ENCODE measurements at places on chromosomes 2 and 18. TPM values are rescaled to one million over a fixed set of nuclear protein-coding genes. Genes with fewer than 3 reads are reported as not detected.

Gene CREG2
- 0.36 TPM for total RNA-seq

Gene CCDC141
- 8.6 TPM for total RNA-seq

Gene PLEK
- 13.2 TPM for total RNA-seq

DNA sequence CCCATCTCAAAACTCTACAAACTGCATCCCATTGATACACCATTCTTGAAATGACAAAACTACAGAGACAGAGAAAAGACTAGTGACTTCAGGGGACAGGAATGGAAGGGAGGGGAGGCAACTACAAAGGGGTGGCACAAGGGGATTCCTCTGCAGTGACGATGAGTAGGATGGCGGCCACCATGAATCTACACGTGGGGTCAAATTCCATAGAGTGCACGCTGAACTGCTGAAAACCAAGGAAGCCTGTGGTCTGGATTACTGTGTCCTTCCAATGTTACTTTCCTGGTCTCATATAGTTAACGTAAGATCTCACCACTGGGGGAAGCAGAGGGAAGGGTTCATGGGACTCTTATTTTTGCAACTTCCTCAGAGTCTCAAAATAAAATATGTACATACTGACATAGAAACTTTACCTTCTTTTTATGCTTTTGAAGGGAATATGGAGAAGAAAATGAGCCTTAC is 23.6 kb downstream of the COX7A2L start:
- DNase-seq = no peak

Gene DCDC2C
- total RNA-seq = not detected

GRCh38 chr2:236622660-236623059 is 53.0 kb downstream of the ACKR3 start:
- DNase-seq = no peak

DNA sequence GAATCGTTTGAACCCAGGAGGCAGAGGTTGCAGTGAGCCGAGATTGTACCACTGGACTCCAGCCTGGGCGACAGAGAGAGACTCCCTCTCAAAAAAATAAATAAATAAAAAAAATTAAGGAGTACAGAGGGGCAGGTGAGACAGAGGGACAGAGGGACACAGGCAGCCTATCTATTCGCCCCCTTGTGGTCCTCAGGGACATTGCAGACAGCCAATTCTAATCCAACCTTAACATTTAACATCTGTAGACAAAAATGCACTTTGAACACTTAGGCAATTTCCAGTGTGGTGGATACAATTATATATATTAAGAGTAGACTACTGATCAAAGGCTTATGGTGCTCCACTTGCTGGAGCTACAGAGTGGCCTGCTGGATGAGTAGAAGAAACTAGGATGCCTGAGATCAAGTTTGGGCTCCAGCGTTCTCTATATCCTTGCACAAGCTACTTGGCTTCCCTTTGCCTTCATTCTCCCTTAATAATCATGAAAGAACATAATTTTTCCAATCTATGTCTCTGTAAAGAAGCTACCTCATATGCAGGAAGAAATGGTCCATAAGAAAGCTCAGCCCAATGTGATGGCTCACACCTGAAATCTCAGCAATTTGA is 8.2 kb upstream of the SMARCAL1 start:
- no peak for DNase-seq

DNA sequence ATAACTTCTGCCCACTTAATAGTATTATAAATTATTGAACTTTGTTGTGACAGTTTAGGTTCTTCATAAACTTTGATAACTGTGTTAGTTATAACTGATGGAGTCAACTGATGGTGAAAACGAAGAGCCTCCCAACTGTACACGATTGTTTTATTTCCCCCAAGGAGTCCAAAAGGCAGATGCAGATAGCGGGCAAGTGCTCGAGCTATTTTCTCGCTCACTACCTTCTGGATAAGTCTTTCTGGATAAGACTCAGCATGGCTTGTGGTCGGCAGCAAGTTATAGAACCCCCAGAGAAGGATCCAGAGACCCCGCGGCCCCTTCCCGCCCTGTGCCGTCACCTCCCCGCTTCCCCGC is 517 bp downstream of the GCFC2 start:
- DNase-seq = no peak

GRCh38 chr18:76979906-76980305 is 152.7 kb downstream of the MBP start:
- DNase-seq = no peak

- no peak for DNase-seq
Measured at GRCh38 chr2:16394072-16394985, 271.3 kb downstream of the CYRIA start.

- DNase-seq = no peak
Measured at GRCh38 chr2:156023229-156023869, 309.2 kb downstream of the NR4A2 start.

Gene LYG2
- not detected for total RNA-seq

- no peak for DNase-seq
Measured at GRCh38 chr2:215845839-215846586, 167.3 kb downstream of the MREG start.

DNA sequence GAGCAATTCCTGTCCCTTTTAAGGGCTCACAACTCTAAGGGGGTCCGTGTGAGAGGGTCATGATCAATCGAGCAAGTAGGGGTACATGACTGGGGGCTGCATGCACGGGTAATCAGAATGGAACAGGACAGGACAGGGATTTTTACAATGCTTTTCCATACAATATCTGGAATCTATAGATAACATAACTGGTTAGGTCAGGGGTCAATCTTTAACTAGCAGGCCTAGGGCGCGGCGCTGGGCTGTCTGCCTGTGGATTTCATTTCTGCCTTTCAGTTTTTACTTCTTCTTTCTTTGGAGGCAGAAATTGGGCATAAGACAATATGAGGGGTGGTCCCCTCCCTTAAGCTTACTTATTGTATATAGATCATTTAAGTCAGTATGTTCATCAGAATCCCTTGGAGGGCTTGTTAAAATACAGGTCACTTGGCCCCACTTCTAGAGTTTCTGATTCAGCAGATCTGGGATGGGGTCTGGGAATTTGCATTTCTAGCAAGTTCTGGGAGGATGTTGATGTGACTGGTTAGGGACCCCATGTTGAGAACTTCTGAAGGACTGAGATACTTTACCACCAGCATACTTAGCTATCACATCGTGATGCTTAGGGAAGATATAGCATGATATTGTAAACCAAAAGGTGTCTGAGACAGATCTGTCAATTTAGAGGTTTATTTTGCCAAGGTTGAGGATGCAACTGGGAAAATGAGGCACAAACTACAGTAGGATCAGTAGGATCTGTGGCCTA is 2.8 kb upstream of the INPP4A start:
- DNase-seq = no peak

DNA sequence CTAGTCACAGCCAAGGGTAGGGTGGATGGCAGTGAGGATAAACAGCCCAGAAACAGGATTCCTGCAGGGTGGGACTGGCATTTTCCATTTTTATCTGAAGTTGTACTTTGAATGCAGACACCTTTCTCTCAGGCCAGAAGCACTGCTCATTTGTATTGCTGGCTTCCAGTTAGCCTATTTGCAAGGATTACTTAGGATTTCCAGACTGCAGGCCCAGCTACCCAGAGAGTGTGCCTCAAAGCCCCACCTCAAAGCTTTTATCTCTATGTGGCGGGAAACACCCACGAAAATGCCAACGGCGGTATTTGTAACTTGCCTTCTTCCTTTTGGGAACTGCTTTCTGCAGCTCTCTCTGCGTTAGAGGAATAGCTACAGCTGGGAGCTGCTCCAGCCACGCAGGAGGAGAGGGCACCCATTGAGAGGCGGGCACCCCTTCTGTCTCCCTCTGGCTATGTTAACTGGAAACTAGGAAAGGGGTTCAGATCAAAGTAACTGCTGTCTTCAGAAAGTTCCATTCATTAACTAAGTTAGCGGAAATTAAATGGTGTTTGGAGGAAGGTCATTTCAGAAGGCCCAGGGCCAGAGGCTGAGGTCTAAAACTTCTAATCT is 144.9 kb downstream of the TGIF1 start:
- DNase-seq = no peak

Gene FNDC4
- 6.6 TPM for total RNA-seq

Gene ITGAV
- total RNA-seq = 67.1 TPM

GRCh38 chr18:35478520-35479435 is 19.0 kb downstream of the INO80C start:
- DNase-seq = no peak

GRCh38 chr2:26327291-26328272 is 18.4 kb upstream of the SELENOI start:
- DNase-seq = no peak

GRCh38 chr18:35577045-35577848 is 4.3 kb upstream of the GALNT1 start:
- no peak for DNase-seq
